ENCODE measurements at places on chromosomes 1 and 21. TPM values are rescaled to one million over a fixed set of nuclear protein-coding genes. Genes with fewer than 3 reads are reported as not detected.

- no peak for DNase-seq
These were observed 11.7 kb downstream of the PTGFRN start for GRCh38 chr1:116921301-116921885.

DNA sequence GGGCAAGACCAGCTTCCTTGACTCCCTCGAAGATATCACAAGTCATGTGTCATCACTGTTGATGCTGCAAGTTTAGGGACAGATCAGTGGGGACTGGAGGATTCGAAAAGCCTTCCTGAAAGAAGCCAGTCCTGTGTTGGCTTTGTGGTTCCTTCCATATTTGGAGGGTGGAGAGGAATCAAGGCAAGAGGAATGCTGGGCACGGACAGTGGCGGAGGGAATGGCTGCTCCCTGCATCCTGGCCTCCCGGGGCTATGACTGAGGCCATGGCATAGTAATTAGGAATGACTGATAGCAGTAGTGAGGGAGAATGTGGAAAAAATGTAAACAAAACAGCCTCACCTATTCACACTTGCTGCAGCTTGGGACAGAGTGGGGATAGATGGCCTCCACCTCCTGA lies 36.4 kb downstream of the VANGL1 start:
- DNase-seq, result no peak

- DNase-seq, result no peak
These were observed 10.4 kb downstream of the LAMB3 start for GRCh38 chr1:209641832-209642172.

Gene THEM5
- total RNA-seq, result not detected

Gene AMY1B
- not detected for total RNA-seq

Gene VAMP4
- total RNA-seq, result 4.9 TPM

GRCh38 chr1:109499661-109500536 lies 6.0 kb downstream of the CYB561D1 start:
- peak; percentile 59 for DNase-seq

DNA sequence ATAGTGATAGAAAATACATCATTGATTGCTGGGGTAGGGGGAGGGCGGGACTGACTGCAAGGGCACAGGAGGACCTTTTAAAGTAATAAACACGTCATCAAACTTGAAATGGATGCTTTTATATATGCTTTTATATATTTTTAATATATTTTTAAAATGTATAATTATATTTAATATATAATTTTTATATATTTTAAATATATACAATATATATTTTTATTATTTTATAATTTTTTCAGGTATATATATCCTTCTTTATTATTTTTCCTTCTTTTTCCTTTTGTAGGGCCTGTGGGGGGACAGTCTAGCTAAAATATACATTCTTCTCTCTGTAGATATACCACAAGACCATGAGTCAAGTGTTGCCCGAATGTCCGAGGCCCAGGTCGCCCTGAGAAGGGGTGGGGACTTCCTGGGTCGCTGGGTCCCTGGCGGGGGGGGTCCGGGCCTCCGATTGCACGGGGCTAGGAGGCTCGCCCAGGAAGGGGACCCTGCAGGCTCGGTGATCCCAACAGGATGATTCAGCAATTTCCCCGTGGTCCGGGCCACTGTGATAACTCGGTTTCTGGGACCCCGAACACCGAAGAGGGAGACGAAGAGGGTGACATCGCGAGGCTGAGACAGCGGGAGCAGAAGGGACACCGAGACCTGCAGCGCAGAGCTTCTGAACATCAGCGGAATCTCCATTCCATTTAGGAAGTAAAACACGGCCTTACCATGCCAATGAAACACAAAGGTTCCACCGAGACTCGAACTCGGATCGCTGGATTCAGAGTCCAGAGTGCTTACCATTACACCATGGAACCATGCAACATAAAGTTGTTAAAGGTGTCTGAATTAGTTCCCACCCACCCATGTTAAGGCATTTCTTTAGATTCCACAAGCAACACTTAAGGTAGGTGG lies 112.5 kb upstream of the NBPF11 start:
- no peak for DNase-seq

Gene GNAT2
- total RNA-seq, result not detected

Gene TSPEAR
- 0.32 TPM for total RNA-seq

Gene LIN9
- 11.0 TPM for total RNA-seq

Gene FCAMR
- total RNA-seq, result not detected

Gene EDN2
- total RNA-seq, result not detected

Gene CFHR2
- not detected for total RNA-seq

Gene LCE2C
- not detected for total RNA-seq

Gene CNKSR1
- total RNA-seq, result 15.6 TPM

- no peak for DNase-seq
These were observed 195.3 kb downstream of the BRINP2 start for GRCh38 chr1:177366091-177366490.

DNA sequence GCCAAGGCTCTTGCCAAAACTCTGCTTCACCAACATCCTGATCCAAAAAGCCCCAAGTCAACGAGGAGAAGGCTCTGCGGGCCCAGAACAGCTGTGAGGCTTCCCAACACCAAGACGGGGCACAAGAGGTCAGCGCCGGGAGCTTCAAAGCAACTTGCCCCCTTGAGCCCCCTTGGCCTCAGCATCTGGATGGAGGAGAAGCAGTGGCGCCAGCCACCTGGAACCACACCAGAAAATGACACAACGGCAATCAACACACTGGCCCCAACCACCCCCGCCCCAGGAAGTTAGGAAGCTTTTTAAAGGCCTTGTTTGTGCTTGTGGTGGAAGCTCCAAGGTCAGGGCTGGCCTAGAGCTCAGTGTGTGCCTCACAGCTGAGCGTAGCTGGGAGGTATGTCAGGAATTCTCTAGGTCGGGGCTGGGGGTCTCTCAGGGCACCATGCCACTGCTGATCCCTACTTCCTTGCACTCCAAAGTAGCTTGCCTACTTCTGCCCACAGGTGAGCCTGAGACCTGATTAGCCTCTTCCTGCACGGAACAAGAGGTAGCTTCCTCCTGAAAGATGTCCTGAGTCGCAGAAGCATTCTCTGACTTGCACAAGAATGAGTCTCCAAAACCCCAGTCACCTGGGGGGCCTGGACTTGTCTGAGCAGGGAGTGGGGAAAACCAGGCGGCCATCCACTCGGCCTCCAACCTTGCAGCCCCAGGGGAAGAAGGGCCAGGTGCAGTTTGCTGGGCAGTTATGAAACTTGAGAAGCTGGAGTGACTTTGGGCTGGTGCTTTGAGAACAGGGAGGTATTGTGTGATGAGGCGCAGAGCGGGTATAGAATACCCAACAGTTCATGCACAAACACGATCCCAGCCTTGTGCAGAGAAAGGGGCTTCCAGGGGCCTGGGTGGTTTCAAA lies 9.7 kb upstream of the SRP9 start:
- DNase-seq, result no peak

Gene LHX8
- total RNA-seq, result not detected

- no peak for DNase-seq
These were observed 21.1 kb upstream of the LAMC2 start for GRCh38 chr1:183164963-183165362.

Gene SLC6A17
- total RNA-seq, result not detected

Gene KCNJ9
- not detected for total RNA-seq

GRCh38 chr1:78678324-78678723 lies 28.7 kb downstream of the IFI44 start:
- no peak for DNase-seq

DNA sequence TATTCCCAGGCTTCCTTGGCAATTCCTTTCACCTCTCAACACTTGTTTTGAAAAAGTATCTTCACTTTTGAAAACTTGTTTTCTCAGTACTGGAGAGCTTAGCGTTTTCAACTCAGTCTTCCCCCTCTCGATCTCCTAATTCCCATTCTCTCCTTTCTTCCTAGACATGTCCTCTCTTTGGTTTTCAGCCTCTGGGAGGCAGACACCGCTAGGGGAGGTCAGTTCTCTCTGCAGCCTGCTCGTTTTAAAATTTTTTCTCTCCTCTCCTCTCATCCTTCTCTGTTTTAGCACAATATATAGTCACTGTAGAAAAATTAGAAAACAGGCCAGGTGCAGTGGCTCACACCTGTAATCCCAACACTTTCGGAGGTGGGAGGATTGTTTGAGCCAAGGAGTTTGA lies 12.6 kb upstream of the RHEX start:
- DNase-seq, result no peak

Gene NGF
- not detected for total RNA-seq

DNA sequence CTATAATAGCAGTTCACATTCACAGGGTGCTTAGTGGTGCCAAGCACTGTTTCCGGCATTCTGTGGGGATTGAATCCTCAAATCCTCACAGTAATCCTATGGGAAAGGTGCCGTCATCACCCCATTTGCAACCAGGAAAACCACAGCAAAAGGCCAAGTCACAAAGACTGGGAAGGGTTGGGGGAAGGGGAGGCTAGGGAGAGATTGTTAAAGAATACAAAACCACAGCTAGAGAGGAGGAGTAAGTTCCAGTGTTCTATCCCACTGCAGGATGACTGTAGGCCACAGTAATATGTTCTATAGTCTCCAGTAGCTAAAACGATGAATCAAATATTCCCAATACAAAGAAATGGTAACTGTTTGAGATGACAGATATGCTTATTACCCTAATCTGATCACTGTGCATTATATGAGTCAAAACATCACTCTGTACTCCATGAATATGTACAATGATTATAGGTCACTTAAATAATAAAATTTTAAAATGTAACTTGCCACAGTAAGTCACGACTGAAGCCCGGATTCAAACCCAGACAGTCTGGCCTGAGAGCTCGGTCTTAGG lies 256.8 kb downstream of the TOMM20 start:
- DNase-seq, result no peak

- DNase-seq, result no peak
These were observed 35.7 kb downstream of the ACP6 start for GRCh38 chr1:147634645-147635044.

Gene CCDC30
- total RNA-seq, result 1.4 TPM

GRCh38 chr21:33698087-33698860 lies 56.0 kb downstream of the ITSN1 start:
- no peak for DNase-seq

DNA sequence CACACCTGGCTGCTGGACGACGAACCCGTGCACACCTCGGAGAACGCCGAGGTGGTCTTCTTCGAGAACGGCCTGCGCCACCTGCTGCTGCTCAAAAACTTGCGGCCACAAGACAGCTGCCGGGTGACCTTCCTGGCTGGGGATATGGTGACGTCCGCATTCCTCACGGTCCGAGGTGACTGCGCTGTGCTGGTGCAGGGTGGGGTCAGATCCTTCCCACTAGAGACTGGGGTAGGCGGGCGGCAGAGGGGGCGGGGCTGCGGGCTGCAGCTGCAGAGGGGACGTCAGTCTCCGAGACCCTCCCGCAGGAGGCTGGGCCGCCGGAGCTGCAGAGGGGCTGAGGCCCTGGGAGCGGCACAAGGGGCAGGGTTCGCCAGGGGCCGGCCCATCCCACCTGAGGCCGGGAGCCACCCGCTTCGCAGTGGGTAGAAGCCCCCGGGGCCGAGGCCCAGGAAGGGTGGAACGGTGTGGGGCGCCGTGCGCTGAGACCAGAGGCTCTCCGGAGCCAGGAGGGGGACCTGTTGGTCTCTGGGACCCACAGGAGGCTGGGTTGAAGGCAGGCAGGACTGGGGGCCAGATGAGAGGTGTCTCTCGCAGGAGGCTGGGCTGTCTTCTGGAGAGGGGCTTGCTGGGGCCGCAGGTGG lies 90.6 kb downstream of the TRIM11 start:
- no peak for DNase-seq

- DNase-seq, result no peak
These were observed 73.2 kb downstream of the BCAR3 start for GRCh38 chr1:93608187-93609109.

- DNase-seq, result no peak
These were observed 80.4 kb upstream of the ADAMTS5 start for GRCh38 chr21:27047283-27047657.

Gene IGSF21
- total RNA-seq, result not detected

DNA sequence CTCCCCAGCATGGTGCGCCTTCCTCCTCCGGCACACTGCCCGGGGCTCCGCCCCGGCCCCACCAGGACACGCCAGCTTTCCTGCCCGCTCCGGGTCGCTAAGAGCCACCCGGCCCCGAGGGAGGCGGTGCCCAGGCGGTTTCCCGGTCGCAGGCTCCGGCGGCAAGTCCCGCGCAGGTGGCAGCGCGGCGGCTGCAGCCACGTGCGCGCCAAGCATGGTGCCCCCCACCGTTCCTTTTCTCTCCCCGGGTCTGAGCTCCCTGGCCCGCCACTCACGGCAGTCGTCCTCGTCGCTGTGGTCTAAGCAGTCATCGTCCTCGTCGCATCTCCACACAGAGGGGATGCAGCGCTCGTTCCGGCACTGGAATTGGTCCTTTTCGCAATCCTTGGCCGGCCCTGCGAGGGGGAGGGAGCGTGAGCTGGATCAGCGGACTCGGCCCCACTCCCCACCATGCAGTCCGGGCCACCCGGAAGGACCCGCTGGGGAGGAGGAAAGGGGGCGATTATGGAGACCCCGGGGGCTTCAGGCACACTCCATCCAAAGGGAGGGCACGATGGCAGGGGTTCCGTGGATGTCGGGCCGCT lies 1.2 kb downstream of the LRP8 start:
- DNase-seq, result peak; percentile 37

DNA sequence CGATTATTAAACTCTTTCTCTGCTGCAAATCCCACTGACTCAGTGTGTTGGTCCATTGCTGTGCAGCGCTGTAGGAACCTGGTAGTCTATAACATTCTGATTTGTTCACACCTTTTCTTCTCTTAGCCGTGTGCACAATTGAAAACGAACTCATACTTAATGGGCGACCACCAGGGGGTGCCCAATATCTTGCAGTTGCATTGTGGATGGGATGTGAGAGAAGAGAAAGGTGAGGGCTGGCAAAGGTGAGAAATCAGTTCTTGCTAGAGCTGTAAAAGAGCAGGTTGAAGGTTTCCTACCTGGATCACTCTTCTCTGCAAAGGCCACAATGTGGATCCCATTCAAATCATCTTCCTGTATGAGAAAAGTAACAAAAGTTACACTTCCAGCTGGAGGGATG lies 51.0 kb downstream of the CASQ2 start:
- peak; percentile 29 for DNase-seq

DNA sequence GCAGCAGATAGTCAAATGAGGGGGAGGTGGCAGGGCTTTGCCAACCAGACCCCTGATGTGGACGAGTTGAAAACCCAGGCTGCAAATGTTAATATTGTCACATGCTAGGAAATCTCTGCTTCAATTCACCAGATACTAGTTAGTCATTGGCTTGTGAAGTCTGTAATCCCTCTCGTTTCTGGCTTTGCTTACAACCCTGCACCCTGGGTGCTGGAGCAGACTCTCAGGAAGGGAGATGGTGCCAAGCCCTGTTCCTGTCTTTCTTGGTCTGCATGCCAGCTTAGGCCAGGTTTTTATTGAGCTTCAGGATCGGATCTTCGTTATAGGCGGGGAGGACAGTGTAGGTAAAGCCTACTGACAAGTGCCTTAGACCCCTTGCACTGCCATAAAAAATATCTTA lies 53.3 kb downstream of the MDM4 start:
- DNase-seq, result no peak

Gene PERM1
- 0.65 TPM for total RNA-seq

GRCh38 chr1:18978706-18979105 lies 22.2 kb upstream of the IFFO2 start:
- DNase-seq, result no peak

Gene KCNJ10
- 0.58 TPM for total RNA-seq

Data from Caco-2 (cell line).